Daoy (cell line): ENCODE measurements at places on chromosomes 4 and X. TPM values are rescaled to one million over a fixed set of nuclear protein-coding genes. Genes with fewer than 3 reads are reported as not detected.

- no peak for DNase-seq
Measured at GRCh38 chr4:149280806-149281205, 534.8 kb downstream of the IQCM start.

Gene TRPC5OS
- not detected in 2 replicates for total RNA-seq

Gene IL1RAPL2
- total RNA-seq = not detected in 2 replicates

Gene SLC30A9
- 65.0 and 72.1 TPM in 2 replicates for total RNA-seq
